ENCODE measurements at places on chromosomes 11 and 22. TPM values are rescaled to one million over a fixed set of nuclear protein-coding genes. Genes with fewer than 3 reads are reported as not detected.

- DNase-seq: no peak
These were observed 34.5 kb downstream of the RPUSD4 start for GRCh38 chr11:126176853-126177470.

DNA sequence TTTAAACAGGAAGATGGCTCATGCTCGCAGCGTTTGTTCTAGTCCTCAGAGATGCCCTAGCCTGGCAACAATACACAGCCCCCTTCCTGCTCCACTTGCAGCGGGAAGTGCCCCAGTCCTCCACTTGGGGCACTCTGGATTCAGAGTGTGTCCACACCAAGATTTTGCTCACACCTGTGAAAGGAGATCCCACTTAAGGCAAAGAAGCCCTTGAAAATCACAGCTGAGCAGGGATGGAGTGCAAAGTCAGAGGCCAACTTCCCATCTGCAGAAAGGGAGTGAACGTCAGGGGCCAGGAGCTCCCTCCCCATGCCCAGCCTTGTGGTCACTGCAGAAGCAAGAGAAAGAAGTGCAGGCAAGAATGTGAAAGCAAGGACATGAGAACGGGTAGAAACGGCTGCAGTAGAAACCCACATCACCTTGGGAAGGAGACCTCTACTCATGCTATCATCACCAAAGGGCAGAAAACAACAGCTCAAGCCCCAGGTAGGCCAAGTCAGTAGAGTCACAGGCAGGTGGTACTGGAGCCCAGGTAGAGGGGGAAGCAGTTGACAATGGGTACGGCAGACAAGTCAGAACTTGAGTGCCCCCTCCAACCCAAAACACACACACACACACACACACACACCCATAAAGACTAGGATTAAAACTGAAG, 157.4 kb downstream of the BUD13 start:
- DNase-seq: no peak

- DNase-seq: no peak
These were observed 18.1 kb downstream of the TSKU start for GRCh38 chr11:76801225-76801624.

DNA sequence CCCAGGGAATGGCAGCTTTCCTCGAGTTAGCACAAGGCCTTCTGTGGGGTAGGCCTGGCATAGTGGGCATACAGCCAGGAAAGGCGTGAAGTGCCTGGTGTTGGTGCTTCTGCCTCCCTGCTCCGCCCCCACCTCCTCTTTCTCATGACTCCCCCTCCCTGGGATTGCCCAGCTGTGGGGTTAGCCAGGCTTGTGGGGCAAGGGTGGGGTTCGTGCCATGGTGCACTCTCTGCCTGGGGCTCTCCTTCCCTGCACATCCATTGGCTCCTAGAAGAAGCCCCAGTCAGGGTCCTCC, 236.8 kb upstream of the NCAM1 start:
- no peak for DNase-seq

GRCh38 chr11:27945348-27945747, 162.6 kb downstream of the KIF18A start:
- no peak for DNase-seq

DNA sequence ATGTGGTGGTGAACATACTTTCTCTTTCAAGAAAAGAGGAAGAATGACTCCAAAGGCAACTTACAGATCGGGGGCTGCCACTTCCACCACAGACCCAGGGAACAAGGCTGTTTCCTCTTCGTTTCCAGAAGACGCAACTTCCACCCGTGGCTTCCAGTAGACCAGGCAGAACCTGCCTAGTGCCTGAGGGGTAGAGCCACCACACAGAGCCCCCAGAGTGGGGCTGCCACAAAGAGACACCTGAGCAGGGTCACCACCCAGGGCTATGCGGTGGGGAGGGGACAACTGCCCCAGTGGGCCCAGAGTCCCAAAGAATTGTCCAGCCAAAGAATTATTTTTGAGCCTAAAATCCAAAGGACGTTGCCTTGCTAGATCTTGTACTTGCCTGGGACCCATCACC, 16.7 kb upstream of the PHF21B start:
- DNase-seq: no peak

CHRM1 gene
- polyA plus RNA-seq: not detected

DNA sequence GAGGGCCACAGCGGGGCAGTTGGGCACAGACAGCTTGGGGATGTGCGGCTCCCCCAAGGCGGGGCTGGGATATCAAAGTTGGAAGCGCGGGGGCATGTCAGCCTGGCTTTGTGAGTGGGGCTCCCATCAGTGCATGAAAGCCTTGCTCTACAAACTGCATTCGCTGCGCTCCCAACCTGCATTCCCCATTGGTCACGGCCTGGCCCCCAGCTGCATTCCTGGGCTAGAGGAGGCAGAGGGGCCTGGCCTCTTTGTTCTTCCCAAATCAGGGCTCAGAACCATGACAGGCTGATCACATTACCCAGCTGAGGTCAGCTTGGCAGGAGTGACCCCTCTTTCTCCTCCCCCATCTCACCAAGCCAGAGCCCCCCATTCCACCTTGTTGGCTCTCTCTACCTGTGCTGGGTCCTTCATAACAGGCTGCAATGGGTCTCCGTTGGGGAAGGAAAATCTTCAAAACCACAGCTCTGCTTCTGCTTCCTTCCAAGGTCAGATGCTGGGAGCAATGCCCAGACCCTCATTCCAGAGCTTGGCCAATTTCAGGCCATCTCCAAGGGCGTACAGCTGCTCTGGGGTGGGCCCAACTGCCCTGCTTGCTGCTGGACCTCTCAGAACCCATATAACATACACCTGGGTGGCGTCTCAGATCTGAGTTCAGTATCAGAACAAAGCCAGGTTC, 38.7 kb upstream of the CDON start:
- no peak for DNase-seq

DNA sequence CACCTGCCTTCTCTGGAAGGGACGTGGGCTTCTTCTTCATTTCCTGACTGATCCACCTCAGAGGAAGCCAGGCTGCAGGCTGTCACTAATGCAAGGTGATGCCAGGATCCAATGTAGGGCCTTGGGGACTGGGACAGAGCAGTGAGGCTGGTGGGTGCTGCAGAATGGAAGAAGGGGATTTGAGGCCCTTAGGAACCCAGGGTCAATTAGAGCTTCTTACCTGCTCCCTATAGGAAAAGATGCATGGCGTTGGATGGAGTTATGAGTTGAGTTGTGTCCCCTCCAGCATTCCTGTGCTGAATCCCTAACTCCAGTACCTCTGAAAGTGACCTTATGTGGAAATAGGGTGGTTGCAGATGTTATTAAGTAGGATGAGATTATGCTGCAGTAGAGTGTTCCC, 190.4 kb downstream of the MIAT start:
- no peak for DNase-seq

- DNase-seq: no peak
These were observed 282.5 kb upstream of the MPPED2 start for GRCh38 chr11:30868626-30869081.

- no peak for DNase-seq
These were observed 193.0 kb downstream of the MSANTD4 start for GRCh38 chr11:105829084-105829483.

SLC43A3 gene
- polyA plus RNA-seq: 16.7 TPM

DNA sequence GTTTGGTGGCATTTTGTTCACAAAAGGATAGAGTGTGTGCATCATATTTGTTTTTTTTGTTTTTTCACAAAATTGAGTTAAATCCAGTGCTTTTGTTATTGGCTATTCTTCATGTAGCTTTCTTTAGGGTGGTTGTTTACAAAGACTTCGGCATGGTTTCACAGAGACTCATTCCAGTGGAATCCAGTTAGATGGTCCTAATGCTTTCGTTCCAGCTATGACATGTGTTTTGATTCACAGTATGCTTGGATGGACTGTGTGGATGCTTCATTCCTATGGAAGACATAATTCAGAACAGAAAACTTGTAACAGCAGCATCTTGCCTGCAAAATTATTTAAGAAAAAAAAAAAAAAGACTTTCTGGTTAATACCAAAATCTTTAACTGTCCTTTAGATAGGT, 97.9 kb downstream of the PDHX start:
- DNase-seq: no peak

GRCh38 chr22:48757985-48758561, 1069.6 kb downstream of the BRD1 start:
- DNase-seq: no peak

DNA sequence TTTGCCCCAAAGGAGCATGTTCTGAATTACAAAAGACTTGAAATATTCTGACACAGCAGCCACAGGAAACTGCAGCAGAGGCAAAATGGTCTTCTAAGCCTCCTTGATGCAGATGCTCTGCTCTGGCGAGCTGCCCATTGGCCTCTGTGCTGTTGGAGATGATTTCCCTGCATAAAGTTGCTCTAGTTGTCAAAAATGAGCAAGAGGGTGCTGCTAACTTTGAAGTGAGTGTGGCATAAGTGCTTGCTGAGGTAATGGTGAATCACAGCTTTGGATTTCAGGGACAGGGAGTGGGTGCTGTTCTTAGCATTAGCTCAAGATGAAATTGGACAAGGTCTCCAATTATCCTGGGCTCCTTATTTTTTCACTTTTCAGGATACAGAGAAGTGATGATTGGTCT, 435.4 kb downstream of the TMEM135 start:
- peak; percentile 68 for DNase-seq

ADM gene
- 569 TPM for polyA plus RNA-seq

CCDC87 gene
- polyA plus RNA-seq: 0.15 TPM

- DNase-seq: no peak
These were observed 615.4 kb upstream of the B3GAT1 start for GRCh38 chr11:135027461-135027860.

OR6M1 gene
- polyA plus RNA-seq: not detected

- DNase-seq: no peak
These were observed 6.0 kb downstream of the CFL1 start for GRCh38 chr11:65851811-65852507.

DEFB131B gene
- polyA plus RNA-seq: not detected

DNA sequence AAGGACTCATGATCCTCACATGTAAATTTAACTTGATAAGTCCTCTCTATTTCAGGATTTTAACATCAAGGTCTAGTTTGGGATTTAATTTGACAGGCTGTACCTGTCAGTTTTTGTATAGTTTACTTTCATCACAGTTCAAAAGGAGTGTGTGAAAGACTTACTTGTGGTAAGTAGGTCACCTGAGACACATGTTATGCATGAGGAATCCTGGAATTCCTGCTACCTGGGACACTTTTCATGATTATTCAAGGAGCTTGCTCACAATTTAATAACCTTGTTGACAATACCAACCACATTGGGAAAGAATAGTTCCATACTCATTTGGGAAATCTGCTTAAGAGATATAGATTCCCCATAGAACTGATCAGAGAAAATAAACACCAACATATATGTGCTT, 15.8 kb upstream of the SLC36A4 start:
- DNase-seq: no peak

GRCh38 chr11:66907751-66908630, 50.2 kb downstream of the PC start:
- no peak for DNase-seq

- no peak for DNase-seq
These were observed 169.9 kb downstream of the CTTN start for GRCh38 chr11:70568035-70568813.

GRCh38 chr11:44333271-44334218, 23.6 kb upstream of the ALX4 start:
- DNase-seq: no peak

DNA sequence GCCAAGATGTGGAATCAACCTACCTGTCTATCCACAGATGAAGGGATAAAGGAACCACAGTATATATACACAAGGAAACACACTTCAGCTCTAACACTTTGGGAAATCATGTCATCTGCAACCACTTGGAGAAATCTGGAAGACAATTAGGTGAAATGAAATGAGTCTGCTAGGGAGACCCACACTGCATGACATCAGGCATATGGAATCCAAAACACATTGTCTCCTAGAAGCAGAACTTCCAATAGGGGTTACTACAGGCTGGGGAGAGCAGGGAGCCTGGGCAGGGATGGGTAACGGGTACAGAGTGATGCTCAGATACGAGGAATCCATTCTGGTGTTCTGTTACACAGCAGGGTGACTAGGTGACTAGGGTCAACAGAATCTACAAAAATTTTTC, 18.3 kb downstream of the RGL4 start:
- DNase-seq: peak; percentile 31

OR52W1 gene
- polyA plus RNA-seq: not detected

LINC01488 gene
- not detected for polyA plus RNA-seq

GRCh38 chr11:8383627-8384026, 119.9 kb upstream of the LMO1 start:
- DNase-seq: no peak

GRCh38 chr22:46525389-46526243, 11.8 kb downstream of the CELSR1 start:
- no peak for DNase-seq

WNT11 gene
- polyA plus RNA-seq: 0.25 TPM

- DNase-seq: no peak
These were observed 98.6 kb upstream of the CD44 start for GRCh38 chr11:35040221-35040942.

- DNase-seq: no peak
These were observed 19.2 kb downstream of the THAP12 start for GRCh38 chr11:76361776-76362175.

GRCh38 chr11:8196749-8197148, 27.9 kb upstream of the RIC3 start:
- DNase-seq: no peak

- no peak for DNase-seq
These were observed 6.3 kb downstream of the CEND1 start for GRCh38 chr11:783581-784015.

DNA sequence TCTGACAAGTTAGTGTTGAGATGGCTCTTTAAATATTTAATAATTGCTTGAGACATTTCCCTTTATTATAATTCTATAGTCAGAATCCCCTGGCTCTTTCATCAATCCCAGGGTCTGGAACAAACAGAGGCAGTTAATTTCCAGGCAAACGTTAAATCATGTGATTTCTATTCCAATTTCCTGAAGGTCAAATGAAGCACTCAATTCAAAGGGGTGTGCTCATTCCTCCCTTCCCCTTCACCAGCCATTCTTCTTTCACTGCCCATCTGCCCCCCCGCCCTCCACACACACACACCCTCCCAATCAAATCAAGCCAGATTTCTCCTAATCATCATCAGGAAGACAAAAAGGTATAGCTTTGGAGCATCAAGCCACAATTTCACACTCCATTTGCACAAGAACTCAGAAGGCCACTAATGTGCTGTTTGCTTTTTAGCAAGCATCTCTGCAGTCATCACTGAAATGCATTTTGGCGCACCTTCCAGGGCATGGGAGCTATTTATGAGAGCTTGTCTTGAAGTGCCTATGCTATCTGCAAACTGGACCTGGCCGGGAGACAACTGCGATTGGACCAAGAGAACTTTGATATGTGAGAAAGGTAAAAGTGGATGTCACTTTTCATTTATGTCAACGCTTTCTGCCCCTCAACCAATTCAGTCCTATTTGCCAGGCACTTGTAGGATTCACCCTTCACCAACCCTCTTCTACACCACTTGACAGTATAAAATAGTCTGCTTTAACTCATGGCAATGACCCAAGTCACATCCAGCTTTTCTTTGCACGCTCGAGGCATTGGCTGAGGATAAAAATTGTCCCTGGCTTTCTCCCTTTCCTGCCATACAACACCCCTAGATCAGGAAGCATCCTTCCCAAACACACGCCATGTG, 315.1 kb upstream of the API5 start:
- DNase-seq: no peak
